ENCODE measurements at places on chromosomes 12 and 14.
A peak's percentile ranks its signal among the peaks of the same experiment; 100 is the strongest.

DNA sequence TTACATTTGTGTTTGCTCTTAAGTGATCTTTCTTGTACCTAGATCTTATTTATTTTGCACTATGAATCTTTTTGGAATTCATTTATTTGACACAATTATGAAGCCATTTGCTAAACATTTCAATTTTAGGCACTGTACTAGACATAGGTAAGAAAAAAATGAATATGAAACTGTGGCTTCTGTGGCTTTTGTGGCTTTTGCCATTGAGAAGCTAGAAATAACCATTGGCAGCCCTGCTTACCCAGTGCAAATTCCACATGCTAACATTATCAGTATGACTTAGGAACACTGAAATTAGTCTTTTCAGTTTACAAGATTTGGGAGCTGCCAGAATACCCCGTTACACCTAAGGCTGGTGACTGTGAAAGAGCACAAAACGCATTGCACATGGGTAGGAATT lies 60.1 kb downstream of the FSCB start:
- no peak for DNase-seq

DNA sequence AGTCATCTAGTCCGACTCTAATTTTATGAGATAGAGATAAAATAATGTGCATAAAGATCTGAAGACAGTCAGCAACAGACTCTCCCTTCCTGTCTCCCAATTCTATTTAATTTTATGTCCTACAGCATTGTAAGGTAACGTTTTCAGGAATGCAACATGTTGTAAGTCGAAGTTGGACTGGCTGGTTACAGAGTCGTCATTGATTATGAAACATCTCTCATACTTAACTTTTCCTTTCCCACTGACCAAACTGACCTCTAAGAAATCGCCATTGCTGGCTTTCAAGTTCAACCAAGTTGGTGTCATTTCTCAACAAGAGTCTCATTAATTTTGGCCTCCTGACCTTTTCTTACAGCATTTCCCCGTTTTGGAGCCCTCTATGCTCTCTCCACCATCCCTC lies 4.9 kb upstream of the RIC8B start:
- peak; percentile 17 for DNase-seq

DNA sequence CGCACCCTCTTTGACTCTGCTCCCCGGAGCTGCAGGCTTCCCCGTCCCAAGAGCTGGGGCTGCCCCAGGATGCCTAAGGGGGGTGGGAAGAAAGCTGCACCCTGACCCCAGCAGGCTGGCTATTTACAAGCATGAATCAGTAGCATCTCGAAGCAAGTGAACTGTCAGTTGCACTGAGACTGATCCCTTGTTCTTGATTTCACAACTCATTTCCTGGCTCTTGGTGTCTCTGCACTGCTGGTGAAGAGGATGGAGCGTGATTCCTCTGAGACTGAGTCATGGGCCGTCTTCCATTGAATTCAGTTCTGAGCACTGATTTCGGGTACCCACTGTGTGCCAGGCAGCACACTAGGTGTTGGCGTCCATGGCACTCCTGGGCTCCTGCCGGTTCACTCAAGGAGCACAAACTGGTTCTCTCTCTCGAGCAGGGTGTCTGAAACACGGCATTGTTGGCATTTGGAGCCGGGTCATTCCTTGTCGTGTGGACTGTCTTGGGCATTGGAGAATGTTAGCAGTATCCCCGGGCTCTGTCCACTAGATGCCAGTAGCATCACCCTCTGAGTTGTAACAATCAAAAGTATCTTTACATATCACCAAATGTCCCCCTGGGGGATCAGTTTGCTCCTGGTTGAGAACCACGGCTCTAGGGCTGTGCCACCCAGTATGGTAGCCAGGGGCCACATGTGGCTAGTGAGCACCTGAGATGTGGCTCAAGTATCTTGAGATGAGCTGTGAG lies 86.9 kb downstream of the RIN3 start:
- DNase-seq = no peak

DNA sequence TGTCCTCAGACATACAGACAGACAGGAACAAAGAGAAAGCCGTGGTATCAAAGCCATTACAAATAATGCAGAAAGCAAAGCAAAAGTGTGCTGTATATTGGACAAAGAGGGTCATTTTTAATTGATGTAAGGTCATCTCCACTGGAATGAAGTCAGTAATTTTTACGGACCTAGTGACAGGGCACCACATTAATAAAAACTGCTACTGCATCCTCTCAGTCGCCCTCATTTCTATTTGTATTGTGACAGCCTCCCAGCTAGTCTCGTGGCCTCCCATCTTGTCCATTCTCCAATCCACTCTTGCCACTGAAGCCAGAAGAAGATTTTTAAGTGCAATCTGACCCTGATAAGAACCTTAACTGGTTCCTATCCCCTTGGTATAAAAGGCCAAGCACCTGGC lies 132.4 kb downstream of the NUAK1 start:
- DNase-seq = no peak

- no peak for DNase-seq
These were observed 407.0 kb upstream of the SEL1L start for GRCh38 chr14:81940651-81941050.

- no peak for DNase-seq
These were observed 14.1 kb downstream of the ALDH1L2 start for GRCh38 chr12:105069936-105070702.

GRCh38 chr14:103165323-103165722 lies 42.1 kb downstream of the TNFAIP2 start:
- no peak for DNase-seq

DNA sequence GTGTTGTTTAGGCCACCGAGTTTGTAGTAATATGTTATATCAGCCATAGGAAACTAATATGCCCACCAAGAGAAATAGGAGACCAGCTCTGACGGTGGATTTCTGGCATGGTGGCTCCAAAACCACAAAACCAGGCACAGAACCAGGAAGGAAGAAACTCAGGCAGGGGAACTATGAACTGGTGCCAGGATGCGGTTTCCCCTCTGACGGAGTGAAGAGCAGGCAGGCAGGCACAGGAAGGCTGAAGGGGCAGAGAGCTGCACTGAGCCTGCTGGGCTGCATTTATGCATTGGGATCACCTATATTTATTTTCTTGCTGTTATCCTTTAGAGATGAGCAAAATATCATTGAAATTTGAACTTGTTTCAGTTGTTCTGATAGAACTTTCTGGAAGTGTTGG lies 479.4 kb downstream of the VRK1 start:
- no peak for DNase-seq

DNA sequence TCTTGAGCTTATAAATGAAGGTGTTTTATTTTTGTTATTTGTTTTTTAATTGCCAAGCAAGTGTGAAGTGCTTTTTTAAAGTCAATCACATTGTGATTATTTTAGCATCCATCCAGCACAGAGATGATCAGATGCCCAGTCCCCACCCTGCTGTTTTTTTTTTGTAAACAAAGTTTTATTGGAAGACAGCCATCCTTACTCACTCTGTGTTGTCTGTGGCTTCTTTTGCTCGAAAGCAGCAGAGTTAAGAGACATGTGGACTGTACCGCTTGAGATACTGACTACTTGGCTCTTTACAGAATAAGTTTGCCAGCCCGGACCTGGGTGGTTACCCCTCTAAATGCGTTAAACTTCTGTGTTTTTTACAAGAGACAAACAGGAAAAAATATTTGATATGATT lies 30.9 kb upstream of the AMN start:
- no peak for DNase-seq

GRCh38 chr12:39884616-39885125 lies 221.2 kb downstream of the SLC2A13 start:
- no peak for DNase-seq

DNA sequence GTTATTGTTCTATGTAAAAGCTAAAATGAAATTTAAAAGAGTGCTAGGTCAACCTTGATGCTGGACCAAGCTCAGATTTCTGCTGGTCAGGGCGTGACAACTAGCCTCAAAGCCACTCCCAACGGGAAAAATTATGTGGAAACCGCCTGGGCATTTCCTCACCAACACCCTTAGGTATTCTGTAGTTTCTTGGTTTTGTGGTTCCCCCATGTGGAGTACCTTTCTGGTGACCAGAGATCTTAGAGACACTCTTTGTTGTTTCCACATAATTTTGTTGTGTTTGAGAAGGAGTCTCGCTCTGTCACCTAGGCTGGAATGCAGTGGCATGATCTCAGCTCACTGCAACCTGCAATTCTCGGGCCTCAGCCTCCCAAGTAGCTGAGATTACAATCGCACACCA lies 119.9 kb downstream of the DENND5B start:
- DNase-seq = no peak

- no peak for DNase-seq
These were observed 20.0 kb upstream of the FICD start for GRCh38 chr12:108495054-108495453.

GRCh38 chr14:60254176-60254575 lies 5.2 kb downstream of the PPM1A start:
- DNase-seq = no peak

- DNase-seq = no peak
These were observed 2.3 kb downstream of the OAS2 start for GRCh38 chr12:112980491-112981158.

GRCh38 chr12:11837216-11837934 lies 187.9 kb downstream of the ETV6 start:
- no peak for DNase-seq

All from esophagus muscularis mucosa (tissue), 4 donors.